ENCODE measurements at places on chromosomes 5 and 9.

GRCh38 chr9:134545543-134546245 lies 95.9 kb upstream of the COL5A1 start:
- DNase-seq: peak; percentile 98

GRCh38 chr9:100426189-100426529 lies 784 bp upstream of the MSANTD3 start:
- no peak for DNase-seq

DNA sequence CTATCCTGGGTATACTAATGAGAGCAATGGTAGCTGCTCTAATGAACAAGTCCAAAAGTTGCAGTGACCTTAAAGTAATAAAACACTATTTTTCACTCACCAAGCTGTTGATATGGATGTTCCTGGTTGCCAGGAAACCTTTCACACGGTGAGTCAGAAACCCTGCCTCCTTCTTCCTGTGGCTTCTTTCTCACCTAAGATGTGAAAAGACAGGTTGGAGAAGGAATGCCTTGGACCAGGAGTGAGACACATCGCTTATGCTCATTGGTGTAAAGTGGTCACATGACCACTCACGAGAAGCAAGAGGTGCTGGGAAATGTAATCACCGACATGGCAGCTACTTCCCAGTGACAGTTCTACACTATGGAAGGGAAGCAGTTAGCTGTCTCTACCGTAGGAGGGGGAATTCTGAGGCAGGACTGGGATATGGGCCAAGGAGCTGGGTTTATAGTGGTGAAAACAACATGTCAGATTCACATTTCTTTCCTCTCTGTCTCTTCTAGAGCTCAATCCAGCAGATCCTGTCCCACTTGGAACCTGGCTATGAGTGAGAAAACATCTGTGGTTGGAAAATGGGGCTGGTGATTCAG lies 320.4 kb upstream of the KLF4 start:
- no peak for DNase-seq

DNA sequence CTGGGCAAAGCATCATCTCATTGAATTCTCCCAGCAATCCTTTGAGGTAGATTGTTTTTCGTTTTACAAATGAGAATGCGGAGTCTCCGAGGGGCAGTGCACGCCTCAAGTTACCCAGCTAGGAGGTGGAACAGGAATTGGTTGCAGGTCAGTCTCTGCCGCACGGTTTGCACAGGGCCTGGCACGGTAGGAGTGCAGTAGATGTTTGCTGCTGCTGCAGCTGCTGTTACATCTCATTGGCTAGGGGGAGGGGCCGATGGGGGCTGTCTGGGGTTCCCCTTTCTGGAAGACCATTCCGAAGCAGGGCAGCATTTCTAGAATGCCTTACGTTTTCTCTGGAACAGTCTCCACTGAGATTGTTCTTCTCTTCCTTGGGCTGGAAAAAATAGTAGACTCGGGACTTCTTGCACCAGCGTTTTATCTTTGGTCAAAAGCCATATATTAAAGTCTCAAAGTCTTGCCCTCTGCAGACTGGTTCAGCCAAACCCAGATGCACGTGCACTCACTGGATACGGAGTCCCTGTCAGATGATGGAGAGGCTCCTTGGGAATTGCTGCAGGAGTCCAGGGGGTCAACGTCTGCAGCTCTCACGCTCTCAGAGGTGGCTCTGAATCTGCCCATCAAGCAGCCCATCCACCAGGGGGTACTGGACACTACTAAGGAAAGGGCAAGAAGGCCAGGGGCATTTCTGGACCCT lies 1.2 kb downstream of the USP20 start:
- no peak for DNase-seq

DNA sequence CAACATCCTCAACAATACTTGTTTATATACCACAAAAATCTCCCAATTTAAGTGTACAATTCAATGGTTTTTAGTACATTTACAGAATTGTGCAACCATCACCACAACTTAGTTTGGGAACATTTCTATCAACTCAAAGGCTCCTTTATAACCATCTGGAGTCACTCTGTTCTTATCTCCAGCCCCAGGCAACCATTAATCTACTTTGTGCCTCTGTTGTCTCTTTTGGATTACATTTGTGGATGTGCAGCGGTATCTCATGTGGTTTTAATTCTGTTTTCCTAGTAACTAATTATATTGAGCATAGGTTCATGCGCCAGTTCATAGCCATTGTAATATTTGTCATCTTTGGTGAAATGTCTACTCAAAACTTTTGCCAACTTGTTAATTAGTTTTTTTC lies 14.4 kb downstream of the ADAMTS19 start:
- DNase-seq: no peak

DNA sequence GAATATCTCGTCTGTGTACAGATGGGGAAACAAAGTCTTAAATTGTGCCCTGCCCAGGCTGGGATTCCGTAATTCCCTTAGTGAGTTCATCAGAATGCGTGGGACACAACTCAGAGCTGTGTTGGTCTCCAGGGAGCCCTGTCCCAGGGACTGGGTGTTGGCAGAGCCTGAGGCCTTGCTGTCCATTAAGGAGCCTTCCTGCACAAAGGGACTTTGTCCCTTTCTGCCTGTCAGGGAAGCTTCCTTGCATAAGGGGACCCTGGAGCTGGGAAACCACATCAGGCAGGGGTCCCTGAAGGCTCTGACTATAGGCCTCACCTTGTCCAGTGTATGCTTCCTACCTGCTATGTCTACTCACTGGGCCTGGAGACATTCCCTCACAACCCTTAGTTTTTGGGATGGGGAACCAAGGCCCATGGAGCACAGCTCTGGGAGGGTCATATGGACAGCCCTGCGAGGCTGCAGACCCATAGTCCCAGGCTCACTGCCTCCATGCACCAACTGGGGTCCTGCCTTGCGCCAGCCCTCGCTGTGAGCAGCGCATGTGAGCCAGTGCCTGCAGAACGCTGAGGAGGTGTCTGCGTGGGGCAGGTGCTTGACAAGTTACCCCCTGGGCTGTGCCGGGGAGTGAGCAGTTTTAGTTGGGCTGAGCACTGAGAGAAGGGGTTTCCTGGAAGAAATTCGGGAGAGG lies 1.6 kb downstream of the CARD19 start:
- DNase-seq: peak; percentile 79

GRCh38 chr9:76223749-76224340 lies 170.4 kb downstream of the RFK start:
- DNase-seq: no peak

GRCh38 chr5:120405923-120406322 lies 58.2 kb upstream of the PRR16 start:
- DNase-seq: no peak

- no peak for DNase-seq
Measured at GRCh38 chr9:125982798-125983406, 235.7 kb downstream of the PBX3 start.

GRCh38 chr5:173911623-173912022 lies 23.5 kb downstream of the CPEB4 start:
- DNase-seq: no peak

DNA sequence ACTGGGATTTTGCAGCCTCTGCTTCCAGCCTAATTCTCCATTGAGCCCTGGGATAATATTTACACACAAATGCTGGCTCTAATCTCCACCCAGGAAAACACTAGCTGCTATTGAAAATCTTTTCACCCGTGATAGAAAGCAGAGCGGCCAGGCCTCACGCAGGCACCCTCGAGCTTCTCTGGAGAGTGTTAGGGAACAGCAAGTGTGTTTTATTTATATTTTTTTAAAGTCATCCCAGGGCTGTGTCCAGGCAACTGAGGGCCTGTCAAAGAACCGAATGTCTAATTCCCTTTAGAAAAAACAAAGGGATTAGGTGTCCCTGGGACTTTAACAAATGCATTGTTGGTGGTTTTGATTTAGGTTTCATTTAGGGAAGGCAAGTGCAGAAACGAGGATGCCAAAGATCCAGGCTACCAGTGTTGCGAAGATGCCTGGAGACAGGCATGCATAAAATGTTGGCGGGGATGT lies 51.2 kb upstream of the SPRY4 start:
- DNase-seq: no peak

- DNase-seq: no peak
Measured at GRCh38 chr9:4206718-4207117, 93.2 kb downstream of the GLIS3 start.

GRCh38 chr9:135183069-135183468 lies 95.6 kb downstream of the OLFM1 start:
- peak; percentile 91 for DNase-seq
